ENCODE measurements at places on chromosomes 1 and 21. TPM values are rescaled to one million over a fixed set of nuclear protein-coding genes. Genes with fewer than 3 reads are reported as not detected.

The PTTG1IP gene
- 98.6 TPM for total RNA-seq

The LCE2C gene
- total RNA-seq: not detected

The KRTAP10-4 gene
- not detected for total RNA-seq

The ZNF683 gene
- not detected for total RNA-seq

The RAB42 gene
- 2.2 TPM for total RNA-seq

The RGSL1 gene
- not detected for total RNA-seq

The KDF1 gene
- total RNA-seq: 0.08 TPM

The ADGRL4 gene
- not detected for total RNA-seq

The GREM2 gene
- total RNA-seq: 0.13 TPM

The RSPH1 gene
- 0.88 TPM for total RNA-seq

The ST3GAL3 gene
- total RNA-seq: 2.7 TPM

The OR2T33 gene
- not detected for total RNA-seq

The PPIAL4G gene
- not detected for total RNA-seq

The COL6A2 gene
- total RNA-seq: 14.9 TPM

The GON4L gene
- 14.6 TPM for total RNA-seq

The TCHHL1 gene
- not detected for total RNA-seq

The HP1BP3 gene
- 118 TPM for total RNA-seq

The TTC22 gene
- not detected for total RNA-seq

The CEP104 gene
- total RNA-seq: 16.8 TPM

The SPRR4 gene
- not detected for total RNA-seq

The TTC34 gene
- 0.04 TPM for total RNA-seq

The OPTC gene
- not detected for total RNA-seq

The HFM1 gene
- not detected for total RNA-seq

The FAM72C gene
- total RNA-seq: 5.8 TPM

The GJA4 gene
- total RNA-seq: not detected

The FNBP1L gene
- 21.7 TPM for total RNA-seq

The SHISAL2A gene
- not detected for total RNA-seq

The KCNK1 gene
- 17.8 TPM for total RNA-seq

The CREG1 gene
- 96.4 TPM for total RNA-seq

The LCK gene
- total RNA-seq: not detected

The UBE2U gene
- total RNA-seq: not detected

The IQGAP3 gene
- total RNA-seq: 20.9 TPM
